ENCODE measurements at places on chromosomes 3 and 15.

- DNase-seq = no peak
These were observed 2.1 kb upstream of the CCDC33 start for GRCh38 chr15:74233851-74234597.

DNA sequence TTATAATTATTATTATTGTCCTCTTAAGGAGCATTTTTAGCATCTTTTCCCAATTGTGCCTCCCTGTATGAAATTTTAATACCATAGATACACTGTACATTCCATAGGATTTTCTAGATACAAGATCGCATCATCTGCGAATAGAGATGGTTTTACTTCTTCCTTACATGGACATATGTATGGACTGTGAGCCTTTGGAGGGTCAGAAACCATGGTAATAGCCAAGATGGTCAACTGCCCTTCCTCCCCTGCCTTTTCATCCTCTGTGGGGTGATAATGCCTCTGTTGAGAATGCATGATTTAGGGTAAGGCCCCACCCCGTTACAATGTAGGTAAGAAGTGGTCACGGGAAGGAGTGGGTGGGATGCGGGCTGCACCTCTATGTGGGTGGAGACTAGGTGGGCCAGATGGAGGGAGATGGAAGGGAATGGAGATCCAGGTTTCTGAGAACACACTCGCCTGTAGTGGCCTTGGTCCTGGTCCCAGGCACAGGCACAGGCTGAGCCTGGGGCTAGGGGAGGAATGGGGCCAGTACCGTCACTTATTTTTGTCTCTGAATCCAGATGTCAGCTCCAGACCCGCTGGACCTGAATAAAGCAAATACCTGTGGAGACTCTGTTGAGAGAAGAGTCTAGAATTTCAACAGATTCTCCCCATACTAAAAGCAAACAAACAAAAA is 31.7 kb downstream of the GOLGA6A start:
- DNase-seq = no peak

- DNase-seq = no peak
These were observed 81.1 kb downstream of the LRRK1 start for GRCh38 chr15:101000271-101000681.

DNA sequence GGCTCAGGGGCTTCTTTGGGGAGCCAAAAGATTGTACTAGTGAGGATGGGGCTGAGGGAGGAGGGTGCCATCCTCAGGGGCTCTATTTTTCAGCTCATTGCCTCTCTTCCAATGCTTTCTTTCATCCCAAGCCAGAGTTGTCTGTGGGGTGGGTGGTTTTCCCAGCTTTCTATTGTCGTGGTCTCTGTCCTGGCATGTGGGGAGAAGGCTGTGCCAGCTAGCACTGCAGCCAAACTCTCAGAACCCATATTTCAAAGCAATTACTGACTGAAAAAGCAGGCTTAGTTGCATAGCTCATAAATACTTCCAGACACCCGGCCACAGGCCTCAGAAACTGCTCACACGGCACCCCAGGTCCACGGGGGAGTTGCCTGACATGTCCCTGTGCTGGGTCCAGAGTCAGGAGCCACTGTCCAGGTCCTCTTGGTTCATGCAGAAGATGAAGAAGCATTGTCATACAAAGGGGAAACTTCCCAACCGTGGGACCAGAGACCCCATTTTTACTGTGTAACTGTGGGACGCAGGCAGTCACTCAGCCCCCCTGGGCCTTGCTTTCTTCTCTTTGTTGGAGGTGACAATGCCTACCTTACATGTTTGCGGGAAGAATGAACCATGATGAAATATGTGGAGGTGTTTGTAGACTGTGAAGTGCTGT is 27.6 kb downstream of the FGD5 start:
- DNase-seq = no peak

GRCh38 chr3:154195620-154196356 is 74.6 kb downstream of the ARHGEF26 start:
- DNase-seq = no peak

Measured in GM10248 (cell line).